ENCODE measurements at places on chromosomes 1 and 21. TPM values are rescaled to one million over a fixed set of nuclear protein-coding genes. Genes with fewer than 3 reads are reported as not detected.

DNA sequence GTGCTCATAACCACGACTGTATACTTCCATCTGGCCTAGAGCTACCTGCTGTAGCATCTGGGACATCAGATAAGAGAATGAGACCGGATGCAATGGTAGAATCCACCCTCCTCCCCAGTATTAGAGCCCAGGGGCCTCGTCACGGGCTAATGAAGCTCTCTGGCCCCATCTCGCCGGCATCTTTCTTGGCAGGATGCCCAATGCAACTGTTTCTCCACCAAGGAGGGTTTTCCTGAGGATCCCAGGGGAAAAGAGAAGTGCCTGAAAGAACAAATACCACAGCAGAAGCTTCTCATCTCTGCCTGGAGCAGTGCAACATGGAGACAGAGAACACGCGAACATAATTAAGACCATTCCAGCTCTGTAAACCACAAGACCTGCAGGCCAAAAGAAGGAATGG, 80.0 kb downstream of the VWA5B1 start:
- no peak for DNase-seq

- DNase-seq, result no peak
Observed at GRCh38 chr1:220458936-220459335, 69.0 kb upstream of the MARK1 start.

DNA sequence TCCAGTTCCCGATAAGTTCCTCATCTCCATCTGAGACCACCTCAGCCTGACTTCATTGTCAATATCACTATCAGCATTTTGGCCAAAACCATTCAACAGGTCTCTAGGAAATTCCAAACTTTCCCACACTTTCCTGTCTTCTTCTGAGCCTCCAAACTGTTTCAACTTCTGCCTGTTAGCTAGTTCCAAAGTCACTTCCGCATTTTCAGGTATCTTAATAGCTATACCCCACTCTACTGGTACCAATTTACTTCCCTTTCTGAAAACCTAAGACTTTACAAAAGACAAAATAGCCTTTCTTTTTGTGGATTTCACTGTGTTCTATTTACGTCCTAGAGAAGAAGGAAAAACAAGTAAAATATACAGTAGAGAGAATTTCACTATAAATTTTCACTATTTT, 147.0 kb upstream of the FMN2 start:
- no peak for DNase-seq

The PUSL1 gene
- total RNA-seq, result 11.1 TPM

The TMEM200B gene
- not detected for total RNA-seq

- DNase-seq, result no peak
Observed at GRCh38 chr21:35467566-35467965, 418.5 kb upstream of the RUNX1 start.

The PINK1 gene
- 15.0 TPM for total RNA-seq

The RPRD2 gene
- 38.8 TPM for total RNA-seq
